ENCODE measurements at places on chromosomes 2 and 18.

DNA sequence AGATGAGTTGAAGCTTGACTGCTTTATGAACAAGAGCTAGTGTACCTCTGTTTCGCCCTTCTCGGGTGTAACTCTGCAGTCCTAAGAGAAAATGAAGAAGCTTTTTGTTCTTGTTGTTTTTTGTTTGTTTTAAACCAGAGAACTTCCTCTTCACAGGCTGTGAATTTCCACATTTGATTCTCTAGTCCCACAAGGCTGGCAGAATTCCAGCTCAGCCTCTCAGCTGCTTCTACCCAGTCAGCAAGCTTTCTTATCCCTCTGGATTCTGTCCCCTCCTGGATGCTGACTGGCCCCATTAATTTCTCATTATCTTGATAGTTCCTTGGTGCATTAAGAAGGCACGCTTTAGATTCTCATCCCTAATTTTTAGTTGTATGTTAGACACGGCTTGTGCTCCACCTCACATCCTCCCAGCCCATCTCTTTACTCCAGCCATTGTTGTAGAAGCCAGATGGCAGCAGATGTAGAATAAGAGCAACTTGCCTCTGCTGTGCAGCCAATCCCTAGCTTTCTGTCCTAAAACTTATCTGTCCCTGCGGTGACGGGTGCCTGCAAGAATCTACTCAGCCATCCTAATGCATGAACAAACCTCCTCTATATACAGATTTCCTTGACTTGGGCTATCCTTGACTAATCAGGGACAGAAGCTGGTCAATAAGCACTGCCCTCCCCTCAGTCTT is 12.3 kb upstream of the RESP18 start:
- DNase-seq, result no peak

GRCh38 chr2:216348756-216349308 is 23.5 kb downstream of the MARCHF4 start:
- no peak for DNase-seq

GRCh38 chr2:174344716-174345461 is 10.1 kb downstream of the SP9 start:
- DNase-seq, result no peak

GRCh38 chr2:48265169-48266030 is 264.6 kb upstream of the STON1 start:
- no peak for DNase-seq

GRCh38 chr2:187011206-187011832 is 162.3 kb upstream of the ZSWIM2 start:
- no peak for DNase-seq

DNA sequence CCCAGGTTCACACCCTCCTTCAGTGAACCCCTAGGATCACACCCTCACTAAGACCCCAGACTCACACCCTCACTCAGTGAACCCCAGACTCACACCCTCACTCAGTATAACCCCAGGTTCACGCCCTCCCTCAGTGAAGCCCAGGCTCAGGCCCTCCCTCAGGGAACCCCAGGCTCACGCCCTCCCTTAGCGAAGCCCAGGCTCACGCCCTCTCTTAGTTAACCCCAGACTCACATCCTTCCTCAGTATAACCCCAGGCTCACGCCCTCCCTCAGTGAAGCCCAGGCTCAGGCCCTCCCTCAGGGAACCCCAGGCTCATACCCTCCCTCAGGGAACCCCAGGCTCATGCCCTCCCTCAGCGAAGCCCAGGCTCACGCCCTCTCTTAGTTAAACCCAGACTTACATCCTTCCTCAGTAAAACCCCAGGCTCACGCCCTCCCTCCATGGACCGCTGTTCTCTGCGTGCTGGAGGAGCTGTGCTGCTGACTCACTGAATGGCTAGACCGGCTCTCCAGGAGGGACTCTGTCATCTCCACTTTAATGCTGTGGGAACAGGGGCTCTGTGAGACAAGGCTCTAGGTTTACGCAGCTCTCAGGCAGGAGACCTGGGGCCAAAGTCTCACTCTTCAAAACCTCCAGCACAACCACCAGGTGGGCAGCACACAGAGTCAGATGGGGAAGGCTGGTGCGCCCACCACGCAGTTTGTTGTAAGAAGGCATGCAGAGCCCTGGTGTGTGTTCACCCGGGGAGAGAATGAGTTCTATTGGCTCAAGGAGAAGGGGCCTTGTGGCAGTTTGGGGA is 506.9 kb upstream of the MYT1L start:
- DNase-seq, result no peak

- no peak for DNase-seq
These were observed 523.3 kb upstream of the SYT4 start for GRCh38 chr18:43800584-43800983.

DNA sequence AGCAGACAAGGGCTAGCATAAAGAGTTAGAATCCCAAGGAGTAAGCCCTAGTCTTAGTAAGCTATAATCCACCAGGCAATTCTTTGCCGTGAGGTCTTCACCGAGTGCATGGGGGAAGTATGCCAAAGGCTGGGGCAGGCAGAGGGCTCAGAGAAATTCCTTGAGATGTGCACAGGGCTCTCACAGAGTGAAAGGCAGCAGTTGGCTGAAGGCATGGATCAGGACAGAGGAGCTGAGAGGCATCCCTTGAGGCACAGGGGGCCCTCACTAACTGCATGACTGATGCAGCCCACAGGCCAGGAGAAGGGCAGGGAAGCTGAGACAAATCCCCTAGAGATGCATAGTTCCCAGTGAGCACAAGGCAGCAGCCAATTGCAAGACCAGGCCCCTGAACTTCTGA is 34.1 kb downstream of the PTH2R start:
- DNase-seq, result no peak

DNA sequence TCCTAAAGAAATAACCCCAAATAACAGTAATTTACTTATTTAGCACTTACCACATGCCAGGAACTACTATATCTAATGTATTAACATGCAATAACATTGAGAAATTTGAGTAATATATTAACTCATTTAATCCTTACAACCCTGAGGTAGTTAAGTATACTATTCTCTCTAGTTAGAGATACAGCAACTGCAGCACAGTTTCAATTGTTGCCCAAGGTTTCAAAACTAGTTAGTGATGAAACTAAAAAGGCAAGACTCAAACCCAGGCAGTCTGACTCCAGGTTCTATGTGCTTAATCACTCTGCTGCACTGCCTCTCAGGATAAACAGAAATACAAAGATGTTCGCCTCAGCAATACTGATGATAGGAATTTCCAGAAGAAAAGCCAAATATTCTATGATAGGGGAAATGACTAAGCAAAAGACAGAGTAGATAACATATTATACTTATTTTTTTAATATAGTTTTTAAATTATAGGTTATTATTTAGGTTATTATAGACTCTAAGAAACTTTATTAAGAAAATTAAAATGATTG is 88.0 kb downstream of the SS18 start:
- DNase-seq, result no peak

GRCh38 chr18:2857491-2858131 is 10.8 kb downstream of the EMILIN2 start:
- no peak for DNase-seq

DNA sequence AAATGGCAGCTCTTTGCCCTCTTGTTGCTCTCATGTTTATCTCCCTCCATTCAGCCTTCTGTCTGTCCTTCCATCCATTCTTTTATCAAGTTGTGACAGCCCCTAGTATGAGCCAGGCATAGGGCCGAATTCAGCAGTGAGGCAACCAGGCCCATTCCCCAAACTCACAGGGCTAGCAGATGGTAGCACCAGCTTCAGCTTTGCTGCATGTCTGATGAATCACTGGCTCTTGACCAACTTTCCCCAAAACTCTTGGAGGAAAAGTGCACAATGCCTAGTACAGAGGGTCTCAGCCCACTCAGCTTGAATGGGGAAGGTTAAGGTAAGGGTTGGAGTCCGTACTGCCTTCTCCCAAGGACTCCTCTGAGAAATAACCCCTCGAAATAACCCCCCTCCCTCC is 35.7 kb downstream of the NPAS2 start:
- DNase-seq, result no peak

GRCh38 chr18:42850174-42851083 is 265.1 kb downstream of the RIT2 start:
- no peak for DNase-seq

DNA sequence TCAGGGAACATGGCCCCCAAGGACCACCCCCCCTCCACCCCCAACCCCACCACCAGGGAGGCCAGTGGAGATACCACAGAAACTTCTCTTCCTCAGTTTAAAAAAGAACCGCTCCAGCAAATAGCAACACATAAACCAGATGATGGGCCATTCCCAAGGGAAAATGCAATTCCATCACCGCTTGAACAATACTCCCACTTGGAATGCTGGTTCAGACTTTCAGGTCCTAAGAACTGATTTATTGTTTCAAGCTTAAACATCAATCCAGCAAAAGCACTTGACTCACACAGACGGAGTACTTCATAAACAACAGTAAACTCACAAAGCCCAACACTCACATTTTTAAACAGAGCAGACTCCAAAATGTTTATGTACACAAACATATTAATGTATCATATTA is 6.9 kb downstream of the HDAC4 start:
- no peak for DNase-seq

GRCh38 chr2:25257931-25258846 is 83.5 kb downstream of the DNMT3A start:
- DNase-seq, result no peak

DNA sequence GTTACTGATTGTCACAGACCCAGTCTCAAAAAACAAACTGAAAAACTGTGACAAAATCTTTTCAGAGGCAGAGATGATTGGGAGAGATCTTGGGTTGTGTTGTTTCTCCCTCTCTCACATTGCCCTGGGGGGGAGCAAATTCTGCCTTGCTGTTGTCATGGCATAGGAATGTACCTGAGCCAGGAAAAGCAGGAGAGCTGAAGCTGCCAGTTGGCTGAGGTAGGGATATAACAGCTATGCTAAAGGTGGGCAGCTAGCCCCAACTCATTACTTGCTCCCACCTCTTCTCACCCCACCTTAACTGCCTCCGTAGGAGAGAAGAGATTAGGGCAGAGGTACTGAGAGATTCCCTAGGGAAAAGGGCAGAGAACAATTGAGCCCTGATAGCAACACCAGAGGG is 299.3 kb downstream of the OSR1 start:
- DNase-seq, result no peak

DNA sequence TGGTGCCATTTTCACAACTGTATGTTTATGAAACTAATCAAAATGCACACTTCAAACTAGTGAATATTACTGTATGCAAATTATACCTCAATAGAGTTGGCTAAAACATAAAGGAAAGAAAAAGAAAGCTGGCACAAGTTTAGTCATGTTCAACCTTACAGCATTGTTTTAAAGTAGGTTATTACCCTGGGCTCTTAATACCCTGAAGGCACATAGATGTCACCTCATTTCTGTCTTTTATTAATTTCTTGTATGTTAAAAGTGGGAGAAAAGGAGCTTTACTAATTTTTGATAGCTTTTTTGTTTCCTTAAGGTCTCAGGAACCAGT is 32.7 kb downstream of the TMEM131 start:
- DNase-seq, result no peak

DNA sequence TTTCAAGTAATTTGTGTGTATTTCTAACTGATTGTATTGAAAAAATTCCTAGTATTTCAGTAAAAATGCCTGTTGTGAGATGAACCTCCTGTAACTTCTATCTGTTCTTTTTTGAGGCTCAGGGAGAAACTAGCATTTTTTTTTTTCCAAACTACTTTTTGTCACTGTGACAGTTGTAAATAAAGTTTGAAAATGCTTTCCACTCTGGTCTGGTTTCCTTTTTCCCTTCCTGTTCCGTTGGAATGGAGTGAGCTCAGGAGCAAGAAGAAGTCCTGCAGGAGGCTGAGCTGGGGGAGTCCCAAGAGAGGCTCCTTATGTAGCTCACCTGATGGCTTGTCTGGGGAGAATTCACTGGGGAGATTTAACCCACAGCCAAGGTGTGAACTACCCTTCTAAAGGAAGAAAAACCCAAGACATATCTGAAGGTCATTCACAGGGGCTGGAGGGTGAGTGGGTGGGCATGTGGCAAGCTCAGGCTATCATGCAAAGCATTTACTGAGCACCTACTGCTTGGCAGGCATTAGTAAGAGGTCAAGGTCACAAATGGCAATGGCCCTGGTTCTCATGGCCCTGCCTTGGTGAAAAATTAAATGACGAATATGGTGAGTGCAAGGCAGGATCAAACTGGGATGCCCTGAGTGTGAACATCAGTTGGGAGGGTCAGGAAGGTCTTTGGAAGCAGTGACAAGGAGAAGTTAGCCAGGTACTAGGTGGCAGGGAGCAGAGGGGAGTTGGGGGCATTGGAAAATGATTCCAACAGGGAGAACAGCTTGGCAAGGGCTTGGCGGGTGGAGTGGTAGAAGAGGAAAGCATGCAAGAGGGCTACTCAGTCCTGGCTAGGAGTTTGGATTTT is 28.7 kb downstream of the LBH start:
- DNase-seq, result no peak

DNA sequence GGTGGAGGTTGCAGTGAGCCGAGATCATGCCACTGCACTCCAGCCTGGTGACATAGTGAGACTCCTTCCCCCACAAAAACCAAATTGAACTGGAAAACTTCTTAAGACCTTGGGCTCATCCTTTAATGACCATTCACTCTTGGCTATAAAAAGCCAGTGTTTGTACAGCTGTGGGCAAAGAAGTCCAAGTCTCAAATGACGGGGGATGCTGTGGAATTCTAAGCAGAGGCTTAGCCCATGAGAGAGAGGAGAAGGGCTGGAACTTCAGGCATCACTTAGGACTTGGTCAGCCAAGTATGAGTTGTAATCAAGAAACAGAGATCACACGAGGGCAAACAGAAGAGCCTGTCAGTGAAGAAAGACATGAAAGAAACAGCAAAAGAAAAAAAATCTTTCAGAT is 79.3 kb upstream of the POU3F3 start:
- no peak for DNase-seq

GRCh38 chr2:176324862-176325261 is 55.6 kb downstream of the MTX2 start:
- no peak for DNase-seq

DNA sequence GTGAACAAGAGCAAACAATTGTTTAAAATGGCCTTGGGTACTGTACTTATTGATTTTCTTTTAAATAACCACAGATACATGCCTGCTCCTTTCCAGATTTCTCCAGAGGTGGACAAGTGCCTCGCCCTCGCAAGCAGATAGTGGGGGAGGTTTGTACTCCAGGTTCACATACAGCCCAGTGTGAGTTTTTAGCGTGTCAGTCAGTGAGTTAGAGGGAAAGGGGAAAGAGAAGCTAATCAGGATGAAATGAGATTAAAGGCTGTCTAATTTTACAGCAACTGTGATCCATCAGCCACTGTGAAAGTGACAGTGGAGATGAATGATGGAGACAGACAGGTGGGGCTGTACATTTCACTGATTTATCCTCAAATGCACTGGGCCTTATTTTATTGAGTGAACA is 74.7 kb downstream of the KLHL14 start:
- no peak for DNase-seq

- DNase-seq, result no peak
These were observed 86.6 kb upstream of the TMEM247 start for GRCh38 chr2:46392561-46393346.

- no peak for DNase-seq
These were observed 79.6 kb downstream of the LBH start for GRCh38 chr2:30310955-30311354.

GRCh38 chr2:160257041-160257742 is 57.1 kb upstream of the ITGB6 start:
- DNase-seq, result no peak

GRCh38 chr18:75054611-75055010 is 154.3 kb downstream of the PTGR3 start:
- no peak for DNase-seq

- DNase-seq, result no peak
These were observed 1.2 kb downstream of the BMPR2 start for GRCh38 chr2:202377207-202377761.

GRCh38 chr2:242029422-242030225 is 160.1 kb downstream of the RTP5 start:
- no peak for DNase-seq

Measured in AG04450 (cell line).